ENCODE measurements at places on chromosomes 16 and 17.

DNA sequence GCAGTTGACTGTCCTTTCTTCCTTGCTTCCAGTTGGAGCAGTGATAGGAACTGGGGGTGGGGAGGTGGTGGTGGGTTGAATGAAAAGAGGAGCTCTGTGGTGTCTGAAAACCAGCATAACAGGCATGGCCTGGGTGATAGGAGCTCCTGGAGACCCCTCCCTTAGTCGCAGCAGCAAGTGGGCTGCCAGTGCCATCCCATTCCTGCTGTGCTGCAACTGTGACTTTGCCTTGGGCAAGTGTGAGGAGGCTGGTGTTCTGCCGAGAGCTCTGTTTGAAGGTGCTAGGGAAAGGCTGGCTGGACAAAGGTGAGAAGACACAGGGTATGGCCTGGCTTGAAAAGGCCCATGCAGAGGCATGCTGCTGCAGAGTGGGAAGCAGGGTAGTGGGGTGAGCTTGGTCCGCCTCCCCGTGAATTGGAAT lies 2.7 kb upstream of the CDK5R1 start:
- DNase-seq, result no peak

- DNase-seq, result no peak
Measured at GRCh38 chr17:32752934-32753333, 124.0 kb downstream of the MYO1D start.

- DNase-seq, result no peak
Measured at GRCh38 chr17:29719469-29719868, 96.8 kb upstream of the CORO6 start.

DNA sequence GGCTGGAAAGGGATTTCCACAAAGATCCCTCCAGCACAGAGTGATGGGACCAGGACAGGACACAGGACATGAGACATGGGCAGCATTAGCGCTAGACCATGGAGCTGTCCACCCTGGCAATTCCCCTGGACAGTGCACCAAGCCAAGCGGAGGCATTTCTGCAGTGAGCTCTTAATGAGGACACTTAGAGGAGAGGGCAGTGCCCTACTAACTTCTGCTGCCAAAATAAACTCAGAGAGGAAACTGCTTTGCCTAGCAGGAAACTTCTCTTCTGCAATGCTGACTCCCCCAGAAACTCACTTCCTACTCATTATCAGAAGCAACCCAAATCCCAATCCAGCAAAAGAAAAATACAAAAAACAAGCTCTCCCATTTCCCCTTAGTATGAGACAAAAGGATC lies 119.2 kb downstream of the HS3ST2 start:
- no peak for DNase-seq

- DNase-seq, result no peak
Measured at GRCh38 chr16:57758331-57759117, 23.0 kb downstream of the KATNB1 start.

- no peak for DNase-seq
Measured at GRCh38 chr16:66520406-66521170, 29.3 kb downstream of the TK2 start.

- peak; percentile 14 for DNase-seq
Measured at GRCh38 chr17:74513987-74514631, 17.2 kb downstream of the CD300LB start.

- DNase-seq, result no peak
Measured at GRCh38 chr17:79468183-79468944, 142.5 kb downstream of the RBFOX3 start.

DNA sequence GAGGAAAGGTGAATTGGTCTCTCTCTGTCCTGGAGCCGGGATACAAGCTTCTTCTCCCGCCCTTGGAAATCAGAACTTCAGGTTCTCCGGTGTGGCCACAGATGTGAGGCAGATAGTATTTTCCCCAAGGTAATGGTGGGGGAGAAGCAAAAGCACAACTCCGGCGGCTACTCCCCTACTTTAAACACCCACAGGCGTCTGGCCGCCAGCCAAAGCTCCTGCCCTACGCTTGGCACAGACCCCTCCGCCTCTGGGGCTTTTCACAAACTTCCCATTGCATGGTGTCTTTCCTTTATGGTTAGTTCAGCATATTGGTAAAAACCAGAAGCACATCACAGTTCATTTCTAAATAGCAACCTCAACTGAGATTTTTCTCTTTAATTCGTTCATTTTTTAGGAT lies 39.4 kb upstream of the B4GALNT2 start:
- no peak for DNase-seq

- no peak for DNase-seq
Measured at GRCh38 chr16:70746040-70746707, 54.8 kb downstream of the VAC14 start.

- DNase-seq, result no peak
Measured at GRCh38 chr17:79126139-79126538, 51.5 kb downstream of the ENGASE start.

DNA sequence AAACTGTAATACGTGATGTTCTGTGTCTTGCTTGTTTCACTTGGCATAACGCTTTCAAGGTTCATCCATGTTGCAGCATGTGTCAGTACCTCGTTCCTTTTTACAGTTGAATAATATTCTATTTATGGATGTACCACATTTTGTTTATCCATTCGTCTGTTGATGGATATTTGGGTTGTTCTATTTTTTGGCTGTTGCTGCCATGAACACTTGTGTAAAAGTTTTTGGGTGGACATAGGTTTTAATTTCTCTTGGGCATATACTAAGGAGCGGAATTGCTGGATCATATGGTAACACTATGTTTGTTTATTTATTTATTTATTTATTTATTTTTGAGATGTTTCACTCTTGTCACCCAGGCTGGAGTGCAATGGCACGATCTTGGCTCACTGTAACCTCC lies 137.0 kb downstream of the MSI2 start:
- no peak for DNase-seq

DNA sequence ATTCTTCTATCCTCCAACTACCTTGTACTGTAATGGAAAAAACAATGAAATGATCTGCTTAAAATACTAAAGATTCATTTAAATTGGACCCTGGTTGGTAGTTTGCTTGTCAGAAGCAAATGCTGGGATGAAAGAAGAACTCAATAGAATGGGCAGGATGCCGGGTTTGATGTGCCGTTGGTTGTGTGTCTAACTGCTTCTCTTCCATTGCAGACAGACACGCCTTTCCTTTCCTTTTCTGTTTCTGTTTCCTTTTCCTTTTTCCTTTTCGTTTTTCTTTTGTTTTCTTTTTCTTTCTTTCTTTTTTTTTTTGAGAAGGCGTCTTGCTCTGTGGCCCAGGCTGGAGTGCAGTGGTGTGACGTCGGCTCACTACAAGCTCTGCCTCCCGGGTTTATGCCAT lies 64.6 kb downstream of the PLCG2 start:
- no peak for DNase-seq

GRCh38 chr16:14244196-14245010 lies 173.3 kb downstream of the MRTFB start:
- DNase-seq, result no peak

DNA sequence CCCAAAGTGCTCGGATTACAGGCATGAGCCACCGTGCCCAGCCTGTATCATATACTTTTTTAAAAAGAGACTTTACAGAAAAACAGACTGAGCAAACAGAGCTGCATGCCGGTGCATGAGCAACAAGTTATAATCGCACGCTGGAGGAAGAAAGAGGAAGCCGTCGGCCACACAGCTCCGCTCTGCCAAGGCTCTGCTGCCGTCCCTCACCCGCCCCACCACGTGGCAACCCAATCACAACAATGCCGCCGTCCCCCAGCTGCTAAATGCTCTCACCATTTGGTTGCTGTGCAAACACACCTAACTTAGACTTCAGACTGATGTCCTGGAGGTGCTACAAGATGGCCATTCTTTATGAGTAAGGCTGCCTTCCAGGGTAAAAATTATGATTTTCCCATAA lies 83.5 kb downstream of the ADCY9 start:
- no peak for DNase-seq

- DNase-seq, result no peak
Measured at GRCh38 chr17:69773081-69773480, 301.9 kb upstream of the KCNJ16 start.

DNA sequence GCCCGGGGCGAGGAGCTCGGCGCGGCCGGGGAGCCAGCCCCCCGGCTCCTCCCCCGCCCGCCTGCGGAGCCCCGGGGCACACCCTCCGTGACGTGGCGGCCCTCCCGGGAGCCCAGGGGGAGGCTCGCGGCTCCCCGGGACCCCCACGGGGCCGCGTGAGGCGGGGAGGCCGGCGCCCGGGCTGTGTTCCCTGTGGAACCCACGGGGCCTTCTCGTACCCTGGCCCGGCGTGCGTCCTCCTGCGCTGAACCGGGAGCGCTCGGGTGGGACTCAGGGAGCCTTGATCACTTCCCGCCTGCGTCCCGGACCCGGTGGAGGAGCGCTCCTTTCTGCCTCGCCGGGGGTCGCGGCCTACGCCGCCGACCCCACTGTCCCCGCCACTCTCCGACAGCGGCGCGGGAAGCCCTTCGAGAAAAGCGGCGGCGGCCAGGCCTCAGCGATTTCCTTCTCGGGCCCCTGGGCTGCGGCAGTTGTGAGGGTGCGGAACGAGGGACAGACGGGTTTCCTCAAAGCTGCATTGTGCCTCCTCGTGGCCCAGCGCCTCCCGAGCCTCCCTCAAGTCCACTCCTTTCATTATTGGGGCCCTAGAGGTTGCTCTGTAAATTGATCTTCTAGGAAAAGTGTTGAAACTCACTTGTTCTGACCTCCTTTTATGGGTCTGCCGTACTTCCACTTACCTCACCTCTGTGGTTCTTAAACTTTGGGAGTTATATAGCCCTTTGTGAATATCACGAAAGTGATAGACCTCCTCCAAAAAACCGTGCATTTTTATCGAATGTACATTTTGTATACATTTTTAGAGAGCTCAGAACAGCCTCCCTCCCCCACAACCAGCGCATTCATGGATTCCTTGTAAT lies 597 bp downstream of the LIG3 start:
- DNase-seq, result peak; percentile 66

- DNase-seq, result no peak
Measured at GRCh38 chr17:75219815-75220214, 14.3 kb downstream of the NUP85 start.

DNA sequence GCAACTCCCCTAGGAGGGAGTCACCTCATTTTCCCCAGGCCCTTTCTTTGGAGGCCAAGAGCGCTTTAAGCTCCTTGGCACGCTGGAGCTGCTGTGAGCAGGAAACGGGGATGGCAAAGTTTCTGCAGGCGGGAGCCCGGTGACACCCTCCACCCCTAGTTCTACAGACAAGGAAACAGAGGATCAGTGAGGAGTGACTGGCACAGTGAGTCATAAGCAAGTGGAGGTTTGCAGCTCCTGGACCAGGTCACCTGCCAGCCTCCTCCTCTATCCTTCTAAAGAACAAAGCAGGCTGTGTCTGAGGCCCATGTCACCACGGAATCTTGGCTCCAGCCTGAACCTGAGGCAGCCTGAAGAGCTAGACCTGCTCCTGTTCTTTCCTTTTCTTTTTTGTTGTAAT lies 141.9 kb downstream of the TMEM132E start:
- DNase-seq, result no peak

GRCh38 chr17:34755371-34755770 lies 176.0 kb downstream of the TMEM132E start:
- no peak for DNase-seq

DNA sequence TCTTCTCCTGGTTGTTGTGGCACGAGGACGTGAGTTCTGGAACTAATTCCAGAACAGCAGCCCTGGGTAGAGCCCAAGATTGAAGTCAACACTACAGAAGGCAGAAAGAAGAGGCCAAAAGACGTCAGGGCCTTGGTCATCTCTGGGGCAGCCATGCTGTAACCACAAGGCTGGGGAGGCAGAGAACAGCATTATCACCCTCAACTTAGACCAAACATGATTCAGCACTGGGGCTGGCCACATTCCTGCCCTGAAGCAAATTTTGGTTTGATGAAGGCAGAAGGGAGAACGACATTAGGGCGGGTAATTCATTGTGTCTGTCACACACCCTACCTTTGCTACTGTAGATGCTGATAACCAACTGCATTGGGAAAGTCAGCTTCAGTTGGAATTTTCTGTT lies 9.7 kb upstream of the ALOX15B start:
- DNase-seq, result no peak

GRCh38 chr16:1311738-1312466 lies 2.5 kb downstream of the UBE2I start:
- DNase-seq, result no peak

DNA sequence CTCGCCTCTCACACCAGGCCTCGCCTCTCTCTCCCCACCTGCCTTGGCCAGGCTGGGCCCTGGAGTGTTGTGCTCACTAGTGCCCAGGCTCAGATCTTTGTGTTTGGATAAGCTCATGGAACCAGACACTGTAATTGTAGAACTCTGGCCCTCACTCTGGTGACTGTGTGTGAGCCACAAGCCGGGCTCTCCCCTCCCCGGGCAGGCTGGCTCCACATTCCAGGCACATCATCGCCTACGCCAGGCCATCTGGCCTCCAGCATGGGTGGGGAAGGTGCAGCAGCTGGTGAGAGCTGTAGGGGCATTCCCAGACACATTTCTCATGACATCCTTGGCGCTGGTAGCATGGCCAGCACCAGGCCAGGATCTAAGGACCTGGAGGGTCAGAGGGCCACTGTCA lies 202.3 kb downstream of the RAB11FIP4 start:
- no peak for DNase-seq

DNA sequence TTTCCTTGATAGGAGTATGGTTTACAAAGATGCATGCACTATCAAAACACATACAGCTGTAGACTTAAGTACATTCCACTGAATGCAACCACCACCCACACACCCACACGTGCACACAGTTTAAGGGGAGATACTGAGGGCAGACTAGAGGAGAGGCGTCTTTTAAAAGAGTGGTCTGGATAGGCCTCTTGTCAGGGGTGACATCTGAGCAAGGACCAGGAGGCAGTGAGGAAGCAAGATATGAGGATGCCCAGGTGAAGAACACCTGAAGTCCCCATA lies 12.6 kb downstream of the MPHOSPH6 start:
- no peak for DNase-seq

GRCh38 chr17:81931557-81932332 lies 4.2 kb upstream of the MAFG start:
- no peak for DNase-seq

DNA sequence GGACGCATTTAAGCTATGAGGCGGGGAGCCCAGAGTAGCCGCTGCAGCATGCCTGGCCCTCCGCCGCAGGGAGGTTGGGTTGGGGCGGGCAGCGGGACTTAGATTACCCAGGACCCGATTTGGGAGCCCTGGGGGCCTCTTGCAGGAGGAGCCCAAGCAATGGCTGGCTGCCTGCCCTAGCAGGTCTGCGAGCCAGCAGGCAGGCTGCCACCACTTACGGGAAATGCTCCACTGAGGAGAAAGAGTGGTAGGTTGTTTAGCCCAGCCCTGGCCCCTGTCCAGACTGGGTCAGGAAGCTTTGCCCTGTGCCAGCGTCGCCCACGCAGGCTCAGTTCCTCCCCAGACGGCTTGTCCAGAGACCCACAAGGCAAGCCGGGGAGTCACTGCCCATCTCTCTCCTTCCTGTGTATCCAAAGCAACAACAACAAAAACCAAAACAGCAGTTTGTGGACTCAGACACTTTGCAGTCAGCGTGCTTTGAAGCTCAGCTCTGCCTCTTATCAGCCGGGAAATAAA lies 10.3 kb upstream of the TVP23A start:
- no peak for DNase-seq

- DNase-seq, result no peak
Measured at GRCh38 chr16:25896411-25896810, 204.7 kb downstream of the HS3ST4 start.
